Neuronal stem cell (in vitro differentiated cells): ENCODE measurements at places on chromosomes 11 and 22.

GRCh38 chr22:44260216-44261035 is 52.3 kb downstream of the SHISAL1 start:
- H3K4me3 ChIP-seq = no peak overlapping the region
- no peaks in the 10 kb centered on the region for H3K27me3 ChIP-seq
- no peaks in the 10 kb centered on the region for H3K36me3 ChIP-seq
- peaks cover 13% of the 10 kb centered on the region for H3K4me1 ChIP-seq
- no peak overlapping the region for H3K27ac ChIP-seq
- no peak for DNase-seq

GRCh38 chr22:46969961-46970360 is 207.5 kb downstream of the TBC1D22A start:
- H3K27me3 ChIP-seq = no peaks in the 10 kb centered on the region
- no peak overlapping the region for H3K4me3 ChIP-seq
- no peak overlapping the region for H3K27ac ChIP-seq
- peaks cover 7% of the 10 kb centered on the region for H3K36me3 ChIP-seq
- no peak for DNase-seq

- no peak overlapping the region for H3K4me3 ChIP-seq
- no peak for DNase-seq
- H3K27ac ChIP-seq = no peak overlapping the region
- no peaks in the 10 kb centered on the region for H3K36me3 ChIP-seq
Observed at GRCh38 chr11:10116588-10116987, 177.4 kb downstream of the SBF2 start.

- DNase-seq = no peak
- no peaks in the 10 kb centered on the region for H3K27me3 ChIP-seq
- no peaks in the 10 kb centered on the region for H3K36me3 ChIP-seq
- no peak overlapping the region for H3K27ac ChIP-seq
- H3K4me1 ChIP-seq = peaks cover 15% of the 10 kb centered on the region
- no peak overlapping the region for H3K4me3 ChIP-seq
Observed at GRCh38 chr22:27088026-27088425, 430.6 kb downstream of the MIAT start.

- peaks cover 10% of the 10 kb centered on the region for H3K36me3 ChIP-seq
- H3K27ac ChIP-seq = no peak overlapping the region
- DNase-seq = no peak
- no peaks in the 10 kb centered on the region for H3K27me3 ChIP-seq
- H3K4me1 ChIP-seq = no peaks in the 10 kb centered on the region
Observed at GRCh38 chr11:73401217-73401923, 25.2 kb downstream of the RELT start.

GRCh38 chr11:12909879-12910278 is 99.2 kb upstream of the RASSF10 start:
- H3K27me3 ChIP-seq = no peaks in the 10 kb centered on the region
- no peak for DNase-seq
- no peak overlapping the region for H3K4me3 ChIP-seq

DNA sequence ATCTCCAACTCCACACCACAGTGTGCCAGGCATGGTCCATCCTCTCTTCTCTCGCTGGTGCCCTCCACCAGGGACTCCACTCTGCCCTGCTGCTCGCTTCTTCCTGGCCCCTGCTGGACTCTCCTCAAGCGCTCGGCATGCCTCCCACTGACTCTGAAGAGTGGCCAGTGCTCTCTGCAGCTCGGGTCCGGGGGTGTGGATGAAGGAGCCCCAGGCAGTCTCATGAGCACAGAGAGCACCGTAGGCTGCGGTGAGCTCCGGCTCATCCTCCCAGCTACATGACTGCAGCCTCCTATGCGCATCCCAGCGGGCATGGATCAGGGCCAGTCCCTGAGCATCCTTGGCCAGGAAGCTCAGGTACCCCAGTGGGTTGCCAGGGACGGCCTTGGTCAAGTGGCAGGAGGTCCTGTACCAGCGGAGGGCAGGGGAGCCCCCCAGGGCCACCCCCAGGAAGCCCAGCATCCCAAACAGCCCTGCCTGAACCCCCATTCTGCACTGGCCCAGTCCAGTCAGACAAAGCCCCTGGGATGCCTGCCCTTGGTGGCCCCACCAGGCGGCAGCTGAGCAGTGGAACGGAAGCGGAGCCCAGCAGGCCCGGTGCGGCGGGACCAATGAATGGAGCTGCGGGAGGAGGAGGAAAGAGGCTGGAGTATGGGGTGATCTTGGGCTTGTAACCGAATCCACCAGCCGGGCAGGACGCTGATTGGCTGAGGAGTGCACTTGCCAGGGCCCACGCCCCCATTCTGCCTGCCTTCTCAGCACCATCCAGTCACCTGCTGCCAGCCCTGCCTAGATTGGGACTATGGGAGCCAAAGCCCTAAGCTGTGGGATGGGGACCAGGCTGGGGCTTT is at the start of gene PLA2G3:
Gene PLA2G3 (minus strand): TSS at position 643 of the 851 bp plus-strand sequence. CDS start 154 bp downstream, at position 489.
- H3K4me3 ChIP-seq = peak within 1 kb of the TSS; percentile 83
- peak within 1 kb of the TSS; percentile 65 for H3K27ac ChIP-seq
- peaks cover 18% of the 10 kb centered on the region for H3K36me3 ChIP-seq
- H3K27me3 ChIP-seq = peaks cover 8% of the 10 kb centered on the region
- DNase-seq = peak; percentile 84

GRCh38 chr11:1740786-1741530 is 9.4 kb downstream of the IFITM10 start:
- no peak for DNase-seq
- peaks cover 2% of the 10 kb centered on the region for H3K36me3 ChIP-seq
- H3K27me3 ChIP-seq = no peaks in the 10 kb centered on the region
- H3K27ac ChIP-seq = no peak overlapping the region
